ENCODE measurements at places on chromosomes 16 and 17. TPM values are rescaled to one million over a fixed set of nuclear protein-coding genes. Genes with fewer than 3 reads are reported as not detected.
A peak's percentile ranks its signal among the peaks of the same experiment; 100 is the strongest.

Gene KLHL10
- 0.08 TPM for polyA plus RNA-seq

DNA sequence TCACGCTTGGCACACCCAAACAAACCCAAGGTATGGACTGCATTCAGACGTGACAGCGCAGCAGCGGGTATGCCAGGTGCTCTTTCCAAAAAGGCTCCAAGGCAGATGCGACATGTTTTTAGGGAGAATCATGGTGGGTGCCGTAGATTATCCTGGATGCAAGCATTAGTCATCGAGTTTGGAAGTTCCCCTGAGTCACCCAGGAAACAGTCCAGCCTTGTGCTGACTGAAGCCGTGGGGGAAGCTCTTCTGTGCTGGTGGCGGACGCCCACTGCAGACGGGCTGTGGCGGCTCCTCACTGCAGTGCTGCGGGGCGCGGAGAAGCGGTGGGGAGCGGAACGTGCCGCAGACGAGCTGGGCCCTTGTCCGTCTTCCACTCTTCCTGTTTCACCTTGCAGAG, 13.9 kb downstream of the JPT2 start:
- no peak for DNase-seq

GRCh38 chr17:43998552-43998951, 5.9 kb upstream of the NAGS start:
- DNase-seq, result no peak

GRCh38 chr17:63445954-63446752, at the start of gene CYB561:
TSS of gene CYB561 (minus strand) at chr17:63446306. CDS start at chr17:63437547, 8,759 bp downstream.
- DNase-seq, result peak; percentile 68

DNA sequence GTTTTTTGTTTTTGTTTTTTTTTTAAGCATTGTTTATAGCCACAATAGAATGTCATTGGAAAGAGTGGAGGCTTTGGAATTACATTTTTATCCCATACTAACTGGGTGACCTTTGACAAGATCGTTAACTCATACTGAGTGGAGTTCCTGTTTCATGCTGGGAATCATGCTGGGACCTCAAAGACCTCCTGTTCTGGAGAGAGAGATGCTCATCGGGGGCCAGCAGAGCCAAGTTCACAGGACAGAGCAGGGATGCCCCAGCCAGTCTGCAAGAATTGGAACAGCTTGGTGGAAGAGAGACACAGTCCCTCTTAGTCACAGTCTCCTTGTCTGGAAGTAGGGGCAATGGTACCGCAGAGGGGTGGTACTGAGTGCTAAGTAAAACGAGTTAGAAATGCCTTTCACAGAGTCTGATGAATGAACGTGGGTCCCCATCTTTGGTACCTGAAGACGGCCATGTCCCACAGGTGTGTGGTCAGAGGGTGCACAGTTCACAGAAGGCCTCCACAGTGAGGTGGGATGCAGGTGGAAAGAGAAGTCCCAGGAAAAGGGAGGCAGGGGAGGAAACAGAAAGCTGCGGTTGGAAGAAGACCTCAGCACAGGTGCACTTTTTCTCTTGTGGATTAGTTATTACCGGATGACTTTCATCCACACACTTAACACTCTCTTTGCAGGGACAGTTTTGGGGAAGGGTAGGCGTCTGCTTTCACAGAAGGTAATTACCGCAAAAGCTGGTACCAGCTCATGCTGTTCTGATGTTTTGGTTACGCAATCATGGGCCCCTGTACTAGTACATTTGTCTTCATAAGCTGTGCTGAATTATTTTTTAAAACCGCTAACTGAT, 147.8 kb downstream of the PRKCA start:
- DNase-seq, result no peak

- no peak for DNase-seq
Measured at GRCh38 chr16:77711775-77712174, 10.5 kb upstream of the NUDT7 start.

DNA sequence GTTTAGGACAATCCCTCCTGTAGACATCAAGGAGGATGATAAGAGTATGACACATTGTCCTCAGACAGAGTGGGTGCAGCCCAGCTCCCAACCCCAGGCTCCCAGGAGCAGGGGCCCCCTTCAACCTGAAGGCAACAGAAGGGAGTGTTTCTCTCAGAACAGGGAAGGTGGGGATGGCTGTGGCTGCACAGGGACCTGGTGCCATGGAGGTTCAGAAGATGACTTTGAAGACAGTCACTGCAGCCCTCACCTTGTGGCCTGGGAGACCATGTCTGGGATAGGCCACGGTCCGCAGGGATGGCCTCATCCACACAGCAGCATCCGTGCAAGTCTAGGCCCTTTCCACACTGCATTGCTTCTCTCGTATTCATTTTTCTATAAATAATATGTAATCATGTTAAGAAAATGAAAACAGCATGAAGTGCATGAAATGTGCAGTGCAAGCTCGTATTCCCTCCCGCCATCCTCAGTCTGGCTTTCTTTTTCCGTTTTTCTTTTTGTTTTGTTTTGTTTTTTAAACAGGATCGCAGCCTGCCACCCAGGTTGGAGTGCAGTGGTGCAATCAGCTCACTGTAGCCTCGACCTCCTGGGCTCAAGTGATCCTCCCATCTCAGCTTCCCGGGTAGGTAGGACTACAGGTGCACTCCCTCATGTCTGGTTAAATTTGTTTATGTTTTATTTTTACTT, 71.1 kb downstream of the METRNL start:
- DNase-seq, result no peak

Gene ORAI3
- 8.1 TPM for polyA plus RNA-seq

DNA sequence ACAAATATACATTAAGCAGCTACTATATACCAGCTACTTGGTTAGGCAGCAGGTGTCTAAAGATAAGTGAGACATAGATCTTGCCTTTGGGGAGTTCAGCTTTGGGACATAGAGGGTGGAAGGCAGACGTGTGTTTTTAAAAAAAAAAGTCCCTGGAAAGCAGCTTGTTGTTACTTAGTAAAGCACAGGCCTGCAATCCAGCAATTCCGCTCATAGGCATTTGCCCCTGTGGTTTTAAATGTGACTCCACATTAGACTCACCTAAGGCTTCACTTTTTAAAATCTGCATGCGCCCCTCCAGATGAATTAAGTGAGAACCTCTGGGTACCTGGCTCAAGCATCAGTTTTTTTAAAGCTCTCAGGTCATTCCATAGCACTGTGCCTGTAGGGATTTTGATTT, 7.2 kb upstream of the MLYCD start:
- DNase-seq, result no peak

Gene LRRC37A
- 1.2 TPM for polyA plus RNA-seq

DNA sequence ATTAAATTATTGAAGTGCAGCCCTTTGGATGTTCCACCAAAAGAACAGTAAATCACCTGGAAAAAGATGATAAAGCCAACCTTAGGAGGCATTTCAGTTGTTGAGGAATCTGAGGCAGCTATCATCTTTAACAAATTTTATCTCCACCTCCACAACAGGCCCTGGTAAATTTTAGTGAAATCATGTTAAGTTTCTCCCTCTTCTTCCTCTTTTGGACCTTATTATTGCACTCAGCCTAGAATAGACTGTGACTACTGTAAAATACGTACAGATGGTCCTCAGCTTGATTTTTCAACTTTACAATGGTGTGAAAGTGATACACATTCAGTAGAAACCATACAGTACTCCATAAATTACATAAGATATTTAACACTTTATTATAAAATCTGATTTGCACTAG, 90.3 kb downstream of the USP32 start:
- no peak for DNase-seq

DNA sequence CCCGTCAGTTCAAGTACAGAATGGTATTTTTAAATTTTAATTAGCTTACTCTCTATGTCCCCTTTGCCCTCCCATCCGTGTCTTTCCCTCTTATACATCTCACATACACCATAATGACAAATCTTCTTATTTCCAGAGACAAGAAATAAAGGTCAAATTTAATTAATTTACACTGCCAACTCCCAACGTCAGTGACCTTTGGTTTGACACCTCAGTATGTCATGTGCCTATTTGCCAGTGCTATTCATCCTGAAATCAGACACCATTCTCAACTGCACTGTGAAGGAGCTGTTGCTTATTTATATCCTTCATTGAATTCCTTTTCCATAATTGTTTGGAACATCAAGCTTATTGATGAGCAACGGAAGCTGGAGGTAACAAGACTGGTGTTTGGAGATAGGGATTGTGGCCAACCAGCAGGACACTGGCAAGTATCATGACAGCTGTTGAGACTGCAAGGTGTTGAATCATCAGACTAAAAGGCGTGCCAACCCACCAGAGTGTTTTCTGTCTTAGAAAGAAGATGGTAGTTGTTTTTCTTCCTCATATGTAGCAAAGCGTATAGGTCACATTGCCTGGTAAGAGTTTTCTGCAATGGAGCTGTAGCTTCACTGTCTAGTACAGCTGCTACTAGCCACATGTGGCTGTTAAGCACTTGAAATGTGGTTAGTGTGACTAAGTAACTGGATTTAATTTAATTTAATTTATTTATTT, 12.5 kb downstream of the CALCOCO2 start:
- no peak for DNase-seq

GRCh38 chr16:77207030-77207429, 7.8 kb downstream of the SYCE1L start:
- DNase-seq, result no peak

GRCh38 chr17:18986541-18987229, 17.9 kb downstream of the FAM83G start:
- no peak for DNase-seq

DNA sequence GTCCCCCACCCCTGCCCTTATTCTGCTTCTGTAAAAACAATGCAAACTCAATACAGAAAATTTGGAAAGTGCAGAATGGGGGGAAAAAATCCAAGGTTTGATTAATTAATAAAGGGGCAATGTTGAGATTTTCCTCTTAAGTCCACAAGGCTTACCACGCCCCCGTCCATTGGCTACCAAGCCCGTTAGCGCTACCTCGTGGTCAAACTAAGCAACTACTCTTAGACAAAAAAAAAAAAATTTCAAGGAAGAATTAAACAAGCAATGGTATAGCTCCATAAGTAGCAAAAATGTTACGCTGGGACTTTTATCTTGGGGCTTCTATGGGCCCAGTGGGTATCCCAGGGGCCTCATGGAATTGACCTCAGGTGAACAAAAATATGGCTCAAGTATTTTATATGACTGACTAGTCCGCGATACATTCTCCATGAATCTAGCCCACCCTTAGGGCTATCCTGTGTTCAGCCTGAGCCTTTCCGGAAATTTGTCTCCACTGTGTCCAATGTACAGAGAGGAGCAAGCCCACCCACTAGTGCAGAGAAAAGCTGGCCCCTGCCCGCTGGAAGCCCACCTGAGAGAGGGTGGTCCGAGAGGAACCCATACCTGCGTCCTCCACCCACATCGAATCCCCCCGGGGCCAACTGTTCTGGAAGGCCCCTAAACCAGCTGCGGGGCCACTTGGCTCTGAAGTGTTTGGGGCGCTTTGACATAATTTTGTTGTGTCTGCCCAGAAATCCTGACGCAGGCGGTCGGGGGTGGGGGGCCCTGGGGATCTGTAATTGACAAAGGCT, 19.1 kb upstream of the TEX2 start:
- peak; percentile 42 for DNase-seq

GRCh38 chr17:39538866-39539265, 68.9 kb downstream of the NEUROD2 start:
- no peak for DNase-seq

Gene ACSM5
- polyA plus RNA-seq, result 0.61 TPM

Gene SLC6A2
- polyA plus RNA-seq, result not detected

- no peak for DNase-seq
Measured at GRCh38 chr17:16480995-16481394, 11.0 kb downstream of the LRRC75A start.

DNA sequence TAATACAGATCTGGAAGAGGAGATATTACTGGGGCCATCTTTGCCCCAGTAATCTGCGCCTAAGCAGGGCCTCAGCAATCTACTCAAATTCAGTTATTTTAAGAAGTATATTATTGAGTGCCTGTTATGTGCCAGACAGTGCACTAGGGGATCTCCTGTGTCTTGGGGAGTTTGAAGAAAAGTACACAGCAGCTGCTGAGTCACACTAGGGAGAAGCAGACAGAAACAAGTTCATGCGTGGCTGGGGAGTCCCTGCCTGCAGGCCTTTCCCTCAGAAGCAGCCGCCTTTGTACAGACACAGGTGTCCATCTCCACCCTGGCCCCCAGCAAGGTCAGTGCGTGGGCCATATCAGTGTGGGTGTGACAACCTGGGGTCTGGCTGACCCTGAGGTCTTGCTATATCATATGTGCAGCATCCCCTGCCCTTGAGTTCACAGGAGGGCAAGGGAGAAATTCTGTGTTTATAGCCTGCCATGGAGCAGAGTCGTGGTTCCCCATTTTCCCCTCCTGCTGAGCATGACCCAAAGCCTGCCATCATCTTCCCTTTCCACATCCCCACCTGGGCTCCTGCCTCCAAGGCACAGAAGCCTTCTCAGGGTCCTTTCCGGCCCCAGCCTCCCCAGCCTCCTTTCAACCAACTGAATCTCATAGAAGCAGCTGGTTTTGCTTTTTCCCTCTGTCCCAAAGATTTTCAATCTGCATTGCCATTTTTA, 229.9 kb upstream of the SDK2 start:
- DNase-seq, result no peak

Gene NPIPB8
- polyA plus RNA-seq, result not detected

Gene ANKS4B
- not detected for polyA plus RNA-seq

Gene LUC7L3
- 89.0 TPM for polyA plus RNA-seq

DNA sequence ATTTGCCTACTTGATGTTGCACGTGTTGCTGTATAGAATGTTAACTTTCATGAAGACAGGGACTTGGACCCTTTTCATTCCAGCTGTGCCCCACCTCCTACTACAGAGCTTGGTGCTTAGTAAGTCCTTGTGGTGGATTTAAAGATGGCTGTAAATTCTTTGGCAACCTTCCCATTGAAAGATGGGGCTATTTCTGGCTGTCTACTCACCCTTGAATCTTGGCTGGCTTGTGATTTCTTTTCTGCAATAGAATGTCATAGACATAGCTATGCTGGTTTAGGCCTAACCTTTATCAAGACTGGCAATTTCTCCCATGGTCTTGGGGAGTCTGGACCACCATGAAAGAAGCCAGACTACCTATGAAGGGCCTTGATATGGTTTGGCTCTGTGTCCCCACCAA, 59.0 kb downstream of the ACSM2A start:
- DNase-seq, result peak; percentile 8

- DNase-seq, result no peak
Measured at GRCh38 chr16:66289051-66289680, 77.3 kb upstream of the CDH5 start.

GRCh38 chr16:30145657-30146056, 22.6 kb upstream of the MAPK3 start:
- no peak for DNase-seq

DNA sequence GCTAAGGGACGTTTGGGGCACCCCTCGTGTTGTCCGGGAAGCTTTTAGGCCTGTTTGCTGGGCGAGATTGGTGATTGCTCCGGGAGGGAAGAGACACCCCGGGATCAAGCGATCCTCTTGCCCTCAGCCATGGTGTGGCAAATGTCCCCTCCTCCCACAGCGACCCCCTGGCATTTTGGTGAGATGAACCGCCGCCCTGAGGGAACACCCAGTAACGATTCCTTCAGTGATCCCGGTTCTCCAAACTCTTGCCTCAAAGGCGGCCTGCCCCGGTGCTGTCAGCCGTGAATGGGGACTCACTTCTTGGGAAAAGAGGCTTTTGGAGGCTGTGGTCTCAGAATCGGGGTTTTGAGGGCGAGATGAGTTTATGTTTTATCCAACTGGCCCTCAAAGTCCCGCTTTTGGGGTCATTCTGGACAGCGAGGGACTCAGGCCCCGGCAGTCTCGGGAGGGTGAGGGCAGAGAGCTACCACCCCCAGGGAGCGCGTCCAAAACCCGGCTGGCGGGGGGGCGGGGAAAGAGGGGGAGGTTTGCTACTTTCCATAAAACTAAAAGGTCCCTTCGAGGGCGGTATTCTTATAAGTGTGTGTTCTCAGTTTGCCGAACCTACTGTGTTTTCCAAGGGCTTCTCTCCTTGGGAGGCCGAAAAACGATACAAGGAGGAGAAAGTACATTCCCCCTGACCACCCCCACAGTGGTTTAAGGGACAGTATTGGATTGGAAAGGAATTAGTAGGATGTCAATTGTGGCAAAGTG, 232.7 kb downstream of the MRTFB start:
- no peak for DNase-seq
